ENCODE measurements at places on chromosomes 5 and 9. TPM values are rescaled to one million over a fixed set of nuclear protein-coding genes. Genes with fewer than 3 reads are reported as not detected.

Gene PCDHB5
- 7.3 TPM for total RNA-seq

Gene CATSPER3
- total RNA-seq: 0.82 TPM

Gene OTP
- not detected for total RNA-seq

Gene LCN15
- not detected for total RNA-seq

Gene WNT8A
- total RNA-seq: 0.82 TPM

Gene AK6
- total RNA-seq: 12.6 TPM

Gene UBE2QL1
- 39.1 TPM for total RNA-seq

Gene BNC2
- 1.6 TPM for total RNA-seq

Gene PRDM9
- not detected for total RNA-seq

Gene PPP3R2
- total RNA-seq: 0.41 TPM

Gene RBM22
- 25.3 TPM for total RNA-seq

Gene PLEKHG4B
- 3.7 TPM for total RNA-seq

Gene TAF11L10
- not detected for total RNA-seq

Gene SAP30L
- total RNA-seq: 17.9 TPM

Gene SLC6A19
- total RNA-seq: not detected

Gene CNTRL
- 14.7 TPM for total RNA-seq

Gene ANGPTL2
- 2.0 TPM for total RNA-seq

Gene RNF183
- not detected for total RNA-seq

Gene IFNK
- total RNA-seq: not detected

Gene C9orf153
- total RNA-seq: not detected

Gene PCDHA5
- 8.2 TPM for total RNA-seq

Gene LEAP2
- total RNA-seq: 1.2 TPM

Gene SLCO6A1
- total RNA-seq: 0.41 TPM

Gene RANBP3L
- 10.6 TPM for total RNA-seq

Gene FOXD4
- total RNA-seq: 1.2 TPM

Gene CCDC180
- total RNA-seq: 9.8 TPM

Gene CDKN2B
- total RNA-seq: under 0.01 TPM

Gene CAMK4
- total RNA-seq: 67.3 TPM

Data from frontal cortex (tissue), 4 donors.